GM18507 (cell line): ENCODE measurements at places on chromosomes 16 and 17.

DNA sequence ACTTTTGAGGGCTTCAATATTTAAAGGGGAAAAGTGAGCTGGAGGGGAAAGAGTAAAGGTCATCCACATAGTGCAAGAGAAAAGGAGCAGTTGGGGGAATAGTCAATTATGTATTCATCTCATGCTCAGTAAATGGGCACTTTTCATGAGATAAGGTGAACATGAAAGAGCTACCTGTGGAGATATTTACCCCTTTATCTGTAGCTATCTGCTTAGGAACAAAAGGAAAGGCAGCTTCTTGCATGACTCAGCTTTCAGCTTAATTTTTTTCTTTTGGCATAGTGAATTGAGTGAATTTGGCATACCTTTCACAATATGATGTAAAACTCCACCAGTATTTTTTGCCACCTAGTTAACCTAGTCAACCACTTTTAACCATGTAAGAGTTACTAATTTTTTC, 26.4 kb downstream of the CPD start:
- no peak for DNase-seq

DNA sequence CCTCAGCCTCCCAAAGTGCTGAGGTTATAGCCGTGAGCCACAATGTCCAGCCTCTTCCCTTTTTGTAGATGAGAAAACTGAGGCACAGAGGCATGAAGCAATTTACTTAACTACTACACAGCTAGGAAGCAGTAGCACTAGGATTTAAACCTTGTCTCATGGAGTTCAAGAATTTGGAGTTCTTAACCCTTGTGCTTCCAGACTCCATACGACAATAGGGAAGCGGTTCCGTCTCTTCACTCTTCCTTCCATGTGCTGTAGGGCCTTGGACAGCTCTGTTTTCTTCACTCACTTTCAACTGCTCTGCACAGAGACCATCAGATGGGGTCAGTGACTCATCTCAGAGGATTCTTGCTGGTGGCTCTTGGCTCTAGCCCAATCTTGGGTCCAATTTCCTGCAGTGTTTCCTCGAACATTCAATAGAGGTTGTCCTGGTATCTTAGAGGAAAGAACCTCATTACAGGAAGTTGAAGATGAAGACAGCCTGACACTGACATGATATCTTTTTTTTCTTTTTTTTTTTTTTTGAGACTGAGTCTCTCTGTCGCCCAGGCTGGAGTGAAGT, 19.3 kb downstream of the ITGAL start:
- DNase-seq, result no peak

- DNase-seq, result no peak
Measured at GRCh38 chr17:79028496-79029326, 4.7 kb downstream of the C1QTNF1 start.

- no peak for DNase-seq
Measured at GRCh38 chr17:74282587-74283370, 8.7 kb downstream of the DNAI2 start.

DNA sequence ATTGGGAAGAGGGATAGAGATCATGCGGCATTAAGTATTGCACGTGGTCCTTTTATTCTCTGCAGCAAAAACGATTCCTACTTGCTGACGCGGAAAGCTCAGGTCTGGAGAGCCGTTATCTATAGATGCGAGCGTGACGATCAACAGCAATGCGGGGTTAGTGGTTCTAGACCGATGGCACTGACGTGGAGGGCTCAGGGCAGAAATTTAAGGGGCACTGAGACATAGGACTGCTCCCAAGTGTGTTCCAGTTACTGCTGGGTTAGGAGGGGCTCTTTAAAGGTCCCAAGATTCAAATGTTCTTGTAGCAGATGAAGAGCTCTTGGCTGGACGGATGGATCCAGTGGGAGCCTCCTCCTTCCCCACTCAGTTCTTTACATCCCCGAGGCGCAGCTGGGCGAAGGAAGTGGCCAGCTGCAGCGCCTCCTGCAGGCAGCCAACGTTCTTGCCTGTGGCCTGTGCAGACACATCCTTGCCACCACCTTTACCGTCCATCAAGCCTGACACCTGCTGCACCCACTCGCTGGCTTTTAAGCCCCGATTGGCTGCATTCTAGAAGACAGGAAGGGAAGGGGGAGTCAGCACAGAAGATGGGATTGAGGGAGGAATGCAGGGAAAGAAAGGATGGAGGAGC, 732 bp upstream of the EXOSC6 start:
- DNase-seq, result no peak
